ENCODE measurements at places on chromosomes 7 and 10.

DNA sequence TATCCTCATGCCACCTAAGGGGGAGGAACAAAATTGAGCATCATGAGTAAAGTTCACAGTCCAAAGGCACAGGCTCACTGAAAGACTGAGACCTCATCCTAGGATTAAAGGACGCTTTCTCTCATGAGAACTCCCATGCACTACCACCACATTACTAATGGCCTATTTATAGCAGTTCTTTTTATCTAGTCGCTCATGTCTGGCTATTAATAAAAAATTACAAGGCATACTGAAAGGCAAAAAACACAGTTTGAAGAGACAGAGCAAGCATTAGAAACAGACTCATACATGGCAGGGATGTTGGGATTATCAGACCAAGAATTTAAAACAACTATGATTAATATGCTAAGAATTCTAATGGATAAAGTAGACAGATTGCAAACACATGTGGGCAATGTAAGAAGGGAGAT is 46.0 kb upstream of the CDK13 start:
- DNase-seq: no peak

DNA sequence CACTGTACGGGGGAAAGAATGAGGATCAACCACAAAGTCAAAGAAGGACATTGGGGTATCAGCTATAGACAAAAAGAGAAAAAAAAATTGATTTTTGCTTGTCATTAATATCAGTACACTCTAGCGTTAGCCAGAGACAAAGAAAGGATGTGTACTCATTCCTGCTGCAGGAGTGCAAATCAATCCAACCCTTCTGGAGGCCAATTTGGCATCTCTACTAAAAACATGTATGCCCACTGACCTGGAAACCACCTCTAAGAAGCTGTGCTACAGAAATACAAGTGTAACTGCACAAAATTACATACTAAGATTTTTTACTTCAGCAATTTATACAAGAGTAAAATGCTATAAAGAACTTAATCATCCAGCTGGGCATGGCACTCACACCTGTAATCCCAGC is 13.6 kb downstream of the NSMCE4A start:
- DNase-seq: peak; percentile 7

- no peak for DNase-seq
Measured at GRCh38 chr10:126013489-126014281, 117.3 kb downstream of the FANK1 start.

DNA sequence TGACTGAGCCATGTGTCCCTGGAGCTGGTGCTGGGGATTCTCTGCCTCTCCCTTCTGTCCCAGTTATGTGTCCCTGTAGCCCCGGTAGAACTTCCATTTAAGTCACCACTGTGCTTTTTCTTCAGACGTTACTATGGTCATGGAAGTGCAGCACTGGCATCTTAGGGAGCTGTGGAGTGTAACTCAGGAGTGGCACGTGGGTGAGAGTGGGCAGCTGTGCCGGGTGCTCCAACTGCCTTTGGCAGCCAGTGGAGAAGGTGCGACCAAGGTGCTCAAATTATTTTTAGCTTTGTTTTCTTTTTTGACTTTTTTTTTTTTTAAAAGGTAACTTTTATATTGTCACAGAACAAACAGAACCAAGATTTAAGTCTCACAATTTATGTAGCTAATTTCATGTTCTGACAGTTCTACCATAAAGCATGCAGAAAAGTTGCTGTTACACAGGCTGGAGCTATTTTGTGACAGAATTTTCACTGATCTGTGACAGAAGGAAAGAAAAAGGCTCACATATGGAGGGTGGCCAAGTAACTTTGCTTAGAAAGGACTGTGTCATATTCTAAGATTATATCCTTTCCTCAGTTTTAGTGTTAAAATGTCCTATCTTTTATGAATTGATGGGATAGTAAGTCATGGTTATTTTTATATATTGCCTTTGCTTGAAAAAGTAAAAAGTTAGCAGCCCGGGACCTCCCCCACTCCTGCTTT is 73.9 kb downstream of the SH2D4B start:
- no peak for DNase-seq

- no peak for DNase-seq
Measured at GRCh38 chr10:76905251-76905650, 732.4 kb downstream of the KCNMA1 start.

DNA sequence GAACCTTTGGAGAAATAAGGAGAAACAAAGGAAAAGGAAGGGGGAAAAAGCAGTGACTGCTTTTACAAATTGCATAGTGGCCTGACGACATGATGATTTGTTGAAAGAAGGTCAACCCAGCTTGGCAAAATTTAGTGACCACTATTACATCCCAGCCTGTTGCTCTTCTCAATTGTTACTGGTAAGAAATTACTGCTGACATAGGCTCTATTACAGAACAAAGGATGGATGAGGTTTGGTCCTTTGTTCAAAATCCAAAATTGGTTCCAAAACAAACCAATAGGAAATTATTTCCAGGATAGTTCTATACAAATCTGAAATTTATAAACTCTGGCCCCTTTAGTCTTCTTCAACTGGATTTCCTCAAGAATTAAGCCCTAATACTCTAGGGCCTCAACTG is 39.6 kb downstream of the USP54 start:
- no peak for DNase-seq
